ENCODE measurements at places on chromosomes 13 and 19.
A peak's percentile ranks its signal among the peaks of the same experiment; 100 is the strongest.

DNA sequence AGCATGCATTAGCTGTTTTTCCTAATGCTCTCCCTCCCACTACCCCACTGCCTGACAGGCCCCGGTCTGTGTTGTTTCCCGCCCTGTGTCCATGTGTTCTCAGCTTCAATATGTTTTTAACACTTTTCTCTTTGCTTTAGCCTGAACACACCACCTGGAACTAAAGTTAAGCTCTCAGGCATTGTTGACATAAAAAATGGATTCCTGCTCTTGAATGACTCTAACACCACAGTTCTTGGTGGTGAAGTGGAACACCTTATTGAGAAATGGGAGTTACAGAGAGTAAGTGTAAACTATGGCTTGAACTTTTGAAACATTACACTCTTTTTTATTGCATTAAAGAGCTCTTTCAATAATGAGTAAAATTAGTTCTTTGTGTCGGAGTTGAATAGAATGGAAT lies 70.1 kb downstream of the TDRD3 start:
- DNase-seq: no peak

DNA sequence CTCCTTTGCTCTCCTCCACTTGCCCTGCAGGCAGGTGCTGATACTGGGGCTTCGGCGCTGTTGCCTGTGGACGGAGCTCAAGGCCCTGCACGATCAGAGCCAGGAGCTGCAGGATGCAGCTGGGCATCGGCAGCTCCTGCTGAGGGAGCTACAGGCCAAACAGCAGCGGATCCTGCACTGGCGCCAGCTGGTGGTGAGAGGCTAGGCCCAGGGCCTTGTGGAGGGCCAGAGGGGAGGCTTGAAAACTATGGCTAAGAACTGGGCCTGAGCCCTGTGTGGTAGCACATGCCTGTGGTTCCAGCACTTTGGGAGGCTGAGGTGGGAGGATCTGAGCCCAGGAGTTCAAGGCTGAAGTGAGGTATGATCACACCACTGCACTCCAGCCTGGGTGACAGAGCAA lies 6.3 kb downstream of the HAUS5 start:
- DNase-seq: no peak

GRCh38 chr19:5083547-5083965 lies 114.6 kb downstream of the KDM4B start:
- no peak for DNase-seq

- DNase-seq: no peak
These were observed 38.5 kb downstream of the TPT1 start for GRCh38 chr13:45302507-45302906.

GRCh38 chr19:47419789-47420188 lies 462 bp upstream of the MEIS3 start:
- no peak for DNase-seq

- DNase-seq: peak; percentile 3
These were observed 79.8 kb upstream of the FLT1 start for GRCh38 chr13:28574617-28575142.

DNA sequence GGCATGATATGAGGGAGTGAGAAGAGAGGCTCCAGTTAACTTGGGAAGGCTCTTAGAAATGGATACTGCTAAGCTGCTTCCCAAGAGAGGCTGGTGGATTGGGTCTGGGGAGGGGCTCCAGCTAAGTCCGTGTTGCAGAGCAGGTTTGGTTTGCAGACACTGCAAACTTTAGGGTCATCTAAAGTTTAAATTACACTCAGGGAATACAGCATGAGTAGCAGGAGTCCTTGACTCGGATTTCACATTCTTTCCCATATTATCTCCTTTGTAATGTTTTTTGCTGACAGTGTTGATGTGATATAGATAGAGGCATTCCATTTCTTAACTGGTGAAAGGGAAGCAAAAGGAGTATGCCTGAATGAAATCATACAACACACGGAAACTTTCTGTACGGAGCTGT lies 31.9 kb downstream of the SGCG start:
- DNase-seq: no peak

Data from activated CD4-positive, alpha-beta T cell treated with anti-CD3 and anti-CD28 coated beads for 24 hours (primary cell).